Temporal lobe (tissue), 4 donors: ENCODE measurements at places on chromosomes 16 and 17. TPM values are rescaled to one million over a fixed set of nuclear protein-coding genes. Genes with fewer than 3 reads are reported as not detected.

The NCOR1 gene
- 95.9 TPM for total RNA-seq

The ZACN gene
- total RNA-seq, result not detected

The C17orf50 gene
- total RNA-seq, result not detected

The MBTD1 gene
- 55.6 TPM for total RNA-seq

The ANKFN1 gene
- total RNA-seq, result 4.4 TPM

The CCL17 gene
- total RNA-seq, result not detected

The CDH3 gene
- 10.1 TPM for total RNA-seq

The MARVELD3 gene
- total RNA-seq, result 0.25 TPM

The CHD9NB gene
- 0.25 TPM for total RNA-seq

The SLC16A6 gene
- 2.7 TPM for total RNA-seq

The LRRC37A gene
- total RNA-seq, result 3.0 TPM

The CCDC92B gene
- 2.2 TPM for total RNA-seq

The ASGR2 gene
- total RNA-seq, result not detected

The ZFPM1 gene
- total RNA-seq, result 0.49 TPM

The PDIA2 gene
- total RNA-seq, result 10.8 TPM

The SLFN14 gene
- 0.25 TPM for total RNA-seq

The ZNF771 gene
- 5.4 TPM for total RNA-seq

The PRR15L gene
- not detected for total RNA-seq

The SSTR5 gene
- total RNA-seq, result not detected

The ADAD2 gene
- total RNA-seq, result not detected

The PFAS gene
- total RNA-seq, result 34.7 TPM

The HS3ST6 gene
- not detected for total RNA-seq

The OR2C1 gene
- 0.49 TPM for total RNA-seq

The FBXO39 gene
- total RNA-seq, result not detected

The TBC1D3C gene
- under 0.01 TPM for total RNA-seq

The HASPIN gene
- total RNA-seq, result 0.25 TPM

The RNF157 gene
- 23.1 TPM for total RNA-seq

The ACSM5 gene
- total RNA-seq, result 0.49 TPM

The MYH3 gene
- 0.25 TPM for total RNA-seq

The C16orf89 gene
- total RNA-seq, result 7.9 TPM

The COL1A1 gene
- total RNA-seq, result 41.1 TPM

The EVI2A gene
- total RNA-seq, result 3.0 TPM

The ALOX15B gene
- total RNA-seq, result not detected

The CNGB1 gene
- 0.49 TPM for total RNA-seq

The SLFN12L gene
- total RNA-seq, result under 0.01 TPM

The CCL4L2 gene
- total RNA-seq, result 2.0 TPM

The KRTAP1-5 gene
- not detected for total RNA-seq

The PRSS27 gene
- 2.0 TPM for total RNA-seq

The P2RX1 gene
- total RNA-seq, result under 0.01 TPM

The ABCC11 gene
- 0.25 TPM for total RNA-seq

The NT5M gene
- total RNA-seq, result 4.7 TPM

The DHX38 gene
- 49.2 TPM for total RNA-seq

The CTRB2 gene
- not detected for total RNA-seq

The CENPT gene
- total RNA-seq, result 23.8 TPM

The WNT9B gene
- under 0.01 TPM for total RNA-seq

The SPATA22 gene
- 0.98 TPM for total RNA-seq
